ENCODE measurements at places on chromosomes 12 and 14. TPM values are rescaled to one million over a fixed set of nuclear protein-coding genes. Genes with fewer than 3 reads are reported as not detected.

Gene ZFHX2
- 0.43 TPM for total RNA-seq

Gene RNASE7
- 33.8 TPM for total RNA-seq

Gene MYF5
- not detected for total RNA-seq

Gene POTEG
- not detected for total RNA-seq

Gene PRH2
- total RNA-seq, result not detected
